ENCODE measurements at places on chromosomes 7 and 10.

- DNase-seq, result no peak
Measured at GRCh38 chr7:12210179-12211053, 678 bp upstream of the TMEM106B start.

GRCh38 chr10:88728107-88728763, 22.2 kb downstream of the LIPK start:
- no peak for DNase-seq

GRCh38 chr10:61064356-61064755, 120.4 kb upstream of the RHOBTB1 start:
- no peak for DNase-seq

DNA sequence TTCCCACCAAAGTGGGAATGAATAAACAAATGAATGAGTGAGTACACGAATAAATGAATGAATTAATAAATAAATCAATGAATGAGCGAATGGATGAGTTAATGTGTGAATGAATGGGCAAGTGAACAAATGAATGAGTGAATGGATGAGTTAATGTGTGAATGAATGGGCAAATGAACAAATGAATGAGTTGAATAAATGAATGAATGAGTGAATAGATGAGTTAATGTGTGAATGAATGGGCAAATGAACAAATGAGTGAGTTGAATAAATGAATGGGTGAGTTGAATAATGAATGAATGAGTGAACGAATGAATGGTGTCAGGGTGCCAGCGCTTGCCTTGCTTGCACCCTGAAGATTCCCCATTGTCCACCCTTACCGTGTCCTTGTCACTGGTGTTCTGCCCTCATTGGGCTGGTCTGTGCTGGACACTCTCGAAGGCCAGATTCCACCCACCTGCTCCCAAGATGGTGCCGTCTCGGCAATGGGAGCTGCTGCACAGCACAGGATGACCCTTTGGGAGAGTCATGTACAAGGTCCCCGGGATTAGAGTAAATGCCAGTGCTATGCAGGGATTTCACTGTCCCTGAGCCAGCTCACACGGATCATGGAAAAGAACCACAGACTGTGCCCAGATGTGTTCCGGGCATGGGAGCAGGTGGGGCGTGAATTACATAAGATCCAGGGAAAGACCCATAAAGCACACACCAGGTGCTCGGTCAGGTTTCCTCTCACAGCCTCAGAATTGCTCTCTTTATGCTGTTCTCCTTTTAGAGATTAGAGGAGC, 83.2 kb downstream of the CAMK1D start:
- DNase-seq, result no peak

- DNase-seq, result no peak
Measured at GRCh38 chr10:124706462-124707143, 37.6 kb downstream of the FAM53B start.

- no peak for DNase-seq
Measured at GRCh38 chr10:123637326-123637880, 28.8 kb upstream of the GPR26 start.

DNA sequence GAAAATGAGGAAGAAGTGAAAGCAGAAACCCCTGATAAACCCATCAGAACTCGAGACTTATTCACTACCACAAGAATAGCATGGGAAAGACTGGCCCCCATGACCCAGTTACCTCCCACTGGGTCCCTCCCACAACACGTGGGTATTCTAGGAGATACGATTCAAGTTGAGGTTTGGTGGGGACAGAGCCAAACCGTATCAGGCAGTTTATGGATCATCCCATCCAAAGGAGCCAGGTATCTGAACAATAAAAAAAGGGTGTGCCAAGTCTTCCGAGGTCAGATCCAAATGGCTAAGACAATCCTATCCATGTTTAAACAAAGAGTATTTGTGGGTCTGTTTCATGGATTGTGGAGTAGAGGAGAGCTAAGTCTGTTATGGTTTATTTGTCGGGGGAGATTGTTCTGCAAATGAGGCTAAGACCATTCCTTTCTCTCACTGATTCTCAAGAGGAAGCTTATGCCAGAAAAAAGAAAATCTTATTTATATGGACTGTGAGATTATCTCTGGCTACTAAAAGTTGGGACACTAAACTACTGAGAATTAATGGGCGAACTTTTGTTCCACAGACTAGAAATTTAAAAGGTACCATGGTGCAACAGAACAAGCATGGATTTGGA, 203.7 kb downstream of the IPMK start:
- DNase-seq, result no peak

- no peak for DNase-seq
Measured at GRCh38 chr7:102097601-102098161, 189.0 kb upstream of the SH2B2 start.

- DNase-seq, result no peak
Measured at GRCh38 chr10:15352836-15353235, 18.3 kb downstream of the FAM171A1 start.

DNA sequence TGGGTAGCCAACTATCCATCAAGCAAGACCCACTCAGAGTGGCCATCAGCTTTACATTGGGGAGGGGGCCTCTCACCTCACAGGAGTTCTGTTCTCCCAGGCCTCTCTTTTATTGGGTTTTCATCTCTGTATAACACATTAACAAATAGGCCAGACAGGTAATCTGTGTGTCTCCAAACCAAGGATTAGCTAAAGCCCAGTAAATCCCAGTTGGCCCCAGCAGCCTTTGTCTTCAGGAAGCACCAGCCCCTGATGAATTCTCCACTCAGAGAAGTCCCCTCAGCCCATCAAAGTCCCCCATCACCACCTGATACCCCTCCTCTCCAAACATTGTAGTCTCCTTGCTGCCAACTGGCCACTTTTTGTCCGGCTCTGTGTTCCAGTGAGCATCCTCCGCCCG, 16.9 kb upstream of the SLF2 start:
- no peak for DNase-seq

- no peak for DNase-seq
Measured at GRCh38 chr10:3054183-3054850, 13.0 kb upstream of the PFKP start.

DNA sequence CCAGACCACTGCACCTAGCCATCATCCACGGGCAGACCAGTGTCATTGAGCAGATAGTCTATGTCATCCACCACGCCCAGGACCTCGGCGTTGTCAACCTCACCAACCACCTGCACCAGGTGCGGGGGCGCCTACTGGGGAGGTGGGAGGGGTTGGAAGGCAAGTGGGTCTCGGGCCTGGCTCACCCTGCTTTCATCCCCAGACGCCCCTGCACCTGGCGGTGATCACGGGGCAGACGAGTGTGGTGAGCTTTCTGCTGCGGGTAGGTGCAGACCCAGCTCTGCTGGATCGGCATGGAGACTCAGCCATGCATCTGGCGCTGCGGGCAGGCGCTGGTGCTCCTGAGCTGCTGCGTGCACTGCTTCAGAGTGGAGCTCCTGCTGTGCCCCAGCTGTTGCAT, 4.6 kb downstream of the NFKB2 start:
- no peak for DNase-seq

DNA sequence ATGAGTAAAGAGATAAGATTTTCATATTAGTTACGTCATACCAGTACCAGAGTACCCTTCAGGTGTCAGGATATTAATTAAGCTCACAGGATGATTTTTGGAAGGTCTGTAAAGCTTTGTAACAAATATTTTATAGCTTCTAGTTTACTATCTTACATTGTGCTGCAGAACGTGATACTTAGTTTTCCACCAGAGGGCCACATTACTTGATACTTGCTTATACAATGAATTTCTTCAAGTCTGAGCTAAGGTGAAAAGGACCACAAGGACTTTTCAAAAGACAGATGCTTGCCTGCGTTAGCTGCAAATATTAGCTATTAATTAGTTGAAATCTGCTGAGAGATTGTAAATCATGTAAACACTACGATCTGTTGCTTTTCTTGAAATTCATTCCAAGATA, 12.2 kb downstream of the FOXP2 start:
- DNase-seq, result no peak

DNA sequence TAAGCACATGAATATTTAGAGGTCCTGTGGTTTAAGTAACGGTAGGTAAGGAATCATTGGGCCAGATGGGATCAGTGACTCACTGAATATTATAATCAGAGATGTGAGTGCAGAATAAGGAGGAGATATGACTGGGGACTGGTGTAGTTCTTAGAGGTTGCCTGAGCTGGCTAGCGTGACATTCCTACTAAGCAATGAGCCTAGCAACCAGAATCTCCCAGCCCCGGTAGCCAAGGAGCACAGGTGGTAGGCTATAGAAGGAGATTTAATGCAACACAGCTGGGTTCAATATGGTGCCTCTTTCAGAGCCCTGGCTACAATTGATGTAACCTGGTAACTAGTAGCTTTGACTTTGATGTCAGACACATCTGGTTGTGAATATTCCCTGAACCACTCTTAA, 641.6 kb downstream of the AUTS2 start:
- DNase-seq, result no peak

DNA sequence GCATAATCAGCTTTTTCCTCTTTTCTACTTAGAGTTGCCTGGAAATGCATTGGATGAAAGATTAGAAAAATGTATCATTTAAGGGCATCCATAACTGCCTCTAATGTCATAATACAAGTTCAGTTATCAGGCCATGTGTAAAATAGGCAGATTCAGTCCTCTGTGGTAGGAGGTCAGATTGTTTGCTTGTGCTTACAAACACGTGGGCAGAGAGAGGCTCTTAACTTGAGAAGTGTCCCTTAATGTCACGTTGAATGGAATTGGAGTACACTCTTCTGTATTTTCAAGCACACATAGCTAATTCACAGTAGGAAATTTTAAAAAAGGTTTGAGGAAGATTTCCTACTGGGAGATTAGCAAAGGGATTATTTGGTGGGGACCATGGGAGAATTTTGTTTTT, 359.8 kb upstream of the MTPN start:
- DNase-seq, result no peak

DNA sequence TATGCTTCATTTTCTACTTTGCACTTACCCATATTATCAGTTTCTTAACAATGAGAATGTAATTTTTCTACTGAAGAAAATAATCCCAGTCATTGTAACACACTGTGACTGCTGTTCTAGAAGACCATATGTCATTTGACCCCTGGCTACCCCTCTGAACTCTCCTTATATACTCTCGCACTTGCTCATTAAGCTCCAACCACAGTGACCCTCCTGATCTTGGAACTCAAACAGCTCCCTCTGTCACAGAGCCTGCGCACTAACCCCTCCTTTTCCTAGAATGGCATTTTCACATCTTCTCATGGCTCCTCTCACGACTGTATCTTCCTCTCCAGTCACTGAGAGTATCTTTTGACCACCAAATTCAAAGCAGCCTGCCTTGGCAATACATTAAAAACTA, 169.7 kb downstream of the CACNA2D1 start:
- no peak for DNase-seq

GRCh38 chr7:47232751-47233412, 349.0 kb downstream of the TNS3 start:
- DNase-seq, result no peak

GRCh38 chr10:29993319-29993915, 66.0 kb downstream of the JCAD start:
- no peak for DNase-seq

- DNase-seq, result no peak
Measured at GRCh38 chr10:14333606-14334005, 2.9 kb upstream of the FRMD4A start.

DNA sequence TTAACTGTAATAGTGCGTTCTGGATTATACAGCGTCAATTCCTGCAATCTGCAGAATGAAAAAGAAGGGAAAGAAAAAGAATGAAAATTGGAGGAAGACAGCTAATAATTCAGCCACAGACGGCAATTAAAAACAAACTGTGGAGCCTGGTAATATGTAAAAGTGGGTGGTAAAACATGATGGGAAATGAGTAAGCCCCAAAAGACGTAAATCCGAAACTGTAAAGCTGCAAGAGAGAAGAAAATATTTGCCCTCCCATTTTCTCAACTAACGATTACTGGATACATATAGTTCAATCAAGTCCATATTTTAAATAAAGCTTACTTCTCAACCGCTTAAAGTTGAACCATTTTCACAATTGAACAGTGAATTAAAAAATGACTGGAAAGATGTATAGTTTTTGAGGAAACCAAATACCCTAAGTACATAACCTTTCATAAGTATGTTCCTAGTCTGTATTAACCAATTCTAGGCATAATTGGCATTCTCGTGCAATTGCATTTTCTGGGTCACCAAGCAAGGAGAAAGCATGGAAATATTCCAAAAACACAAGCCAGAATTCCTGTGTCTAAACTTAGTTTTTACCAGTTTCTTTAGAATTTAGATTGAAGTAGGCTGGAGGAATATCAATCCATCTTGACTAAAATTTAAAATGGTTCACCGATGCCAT, 44.8 kb downstream of the MALSU1 start:
- DNase-seq, result no peak

- DNase-seq, result no peak
Measured at GRCh38 chr10:101879456-101880231, 36.0 kb upstream of the KCNIP2 start.

DNA sequence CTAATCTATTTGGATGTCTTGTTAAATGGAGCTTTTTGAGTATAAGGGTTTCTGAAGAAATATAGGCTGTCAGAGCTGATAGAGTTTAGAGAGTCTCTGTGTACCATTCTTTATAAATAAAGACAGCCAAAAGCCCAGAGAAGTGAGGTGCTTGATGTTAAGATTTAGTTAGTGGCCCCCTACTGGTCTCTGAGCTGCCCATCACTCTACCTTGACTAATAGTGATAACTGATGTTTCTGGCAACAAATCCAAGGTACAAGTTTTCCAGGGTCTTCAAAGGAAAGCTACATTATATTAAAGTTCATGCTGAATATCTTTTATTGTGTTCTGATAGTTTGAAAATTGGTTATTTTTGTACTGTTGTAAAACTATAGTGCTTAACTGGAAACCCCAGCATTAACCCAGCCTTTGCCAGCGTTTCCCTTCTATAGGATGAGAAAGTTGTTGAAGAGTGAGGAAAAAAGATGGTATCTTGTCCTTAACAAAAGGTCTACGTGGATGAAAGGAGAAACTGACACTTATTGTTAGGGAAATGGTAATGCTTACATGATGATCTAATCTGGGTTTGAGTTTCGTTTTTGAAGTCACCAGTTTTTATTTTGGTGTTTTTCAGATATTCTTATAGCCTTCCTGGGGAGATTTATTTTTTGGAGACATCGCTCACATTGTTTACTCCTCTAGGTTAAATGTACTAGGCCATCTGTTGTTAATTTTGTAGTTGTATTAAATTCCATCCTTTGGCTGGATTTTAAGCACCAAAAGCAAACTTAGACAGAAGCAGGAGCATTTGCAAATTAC, 79.0 kb downstream of the AUTS2 start:
- no peak for DNase-seq

GRCh38 chr7:135147341-135147898, 452 bp upstream of the TMEM140 start:
- no peak for DNase-seq

DNA sequence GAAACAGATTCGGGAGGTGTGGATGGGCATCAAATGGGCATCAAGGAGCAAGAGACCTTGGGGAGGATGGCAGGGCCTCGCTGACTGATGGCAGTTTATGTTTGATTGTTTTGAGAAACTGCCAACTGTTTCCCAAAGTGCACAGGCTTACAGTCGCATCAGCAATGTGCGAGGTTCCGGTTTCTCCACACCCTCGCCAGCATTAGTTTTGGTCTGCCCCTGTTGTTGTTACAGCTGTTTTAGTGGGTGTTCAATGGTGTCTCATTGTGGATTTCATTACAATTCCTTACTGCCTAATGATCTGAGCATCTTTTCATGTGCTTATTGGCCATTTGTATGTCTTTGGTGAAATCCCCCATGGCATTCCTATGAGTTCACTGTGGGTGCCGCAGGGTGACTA, 24.4 kb downstream of the AKR1E2 start:
- DNase-seq, result no peak

Measured in naive thymus-derived CD8-positive, alpha-beta T cell (primary cell).